ENCODE measurements at places on chromosomes 11 and 22.

GRCh38 chr22:31743871-31744270, 6.1 kb downstream of the PRR14L start:
- no peak for ATAC-seq

DNA sequence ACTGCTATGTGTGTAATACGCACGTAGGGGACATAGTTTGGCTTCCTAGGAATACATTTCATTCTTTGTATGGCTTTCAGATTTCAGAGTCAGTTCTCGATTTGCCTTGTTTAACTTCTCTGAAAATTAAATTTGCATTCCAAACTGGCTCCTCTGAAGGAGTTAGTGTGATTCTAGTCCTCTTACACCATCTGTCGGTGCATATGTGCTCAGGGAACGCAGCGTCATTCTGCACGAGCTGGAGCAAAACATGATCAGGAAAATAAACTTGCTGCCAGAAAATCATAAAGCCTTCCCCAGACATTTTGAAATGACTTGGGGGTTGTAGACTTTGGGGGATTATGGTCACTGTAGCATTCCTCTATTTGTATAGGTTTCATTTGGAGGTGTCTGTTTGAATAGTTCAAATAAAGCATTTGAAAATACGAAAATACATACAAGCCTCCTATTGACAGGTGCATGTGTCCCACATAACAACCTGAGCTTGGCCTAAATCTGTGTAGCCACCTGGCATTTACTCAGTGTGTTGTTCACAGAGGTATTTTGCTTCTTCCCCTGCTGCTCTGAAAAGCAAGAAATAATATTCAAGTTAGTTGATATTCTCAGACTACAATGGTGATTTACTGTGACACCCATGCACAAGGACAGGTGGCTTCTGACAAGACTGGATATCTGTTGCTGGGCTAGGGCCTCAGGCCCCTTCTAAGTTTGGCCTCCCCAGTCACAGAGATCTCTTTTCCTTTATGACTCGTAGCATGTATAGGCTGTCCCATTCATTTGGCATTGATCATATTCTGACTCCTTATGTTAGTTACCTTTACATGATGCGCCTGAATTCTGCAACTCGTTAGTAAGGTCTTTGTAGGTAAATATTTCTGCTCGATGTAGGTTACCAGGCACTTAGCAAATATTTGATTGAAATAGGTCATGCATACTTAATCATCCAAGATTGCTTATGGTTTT, 81.6 kb upstream of the SORL1-AS1 start:
- no peak for ATAC-seq

DNA sequence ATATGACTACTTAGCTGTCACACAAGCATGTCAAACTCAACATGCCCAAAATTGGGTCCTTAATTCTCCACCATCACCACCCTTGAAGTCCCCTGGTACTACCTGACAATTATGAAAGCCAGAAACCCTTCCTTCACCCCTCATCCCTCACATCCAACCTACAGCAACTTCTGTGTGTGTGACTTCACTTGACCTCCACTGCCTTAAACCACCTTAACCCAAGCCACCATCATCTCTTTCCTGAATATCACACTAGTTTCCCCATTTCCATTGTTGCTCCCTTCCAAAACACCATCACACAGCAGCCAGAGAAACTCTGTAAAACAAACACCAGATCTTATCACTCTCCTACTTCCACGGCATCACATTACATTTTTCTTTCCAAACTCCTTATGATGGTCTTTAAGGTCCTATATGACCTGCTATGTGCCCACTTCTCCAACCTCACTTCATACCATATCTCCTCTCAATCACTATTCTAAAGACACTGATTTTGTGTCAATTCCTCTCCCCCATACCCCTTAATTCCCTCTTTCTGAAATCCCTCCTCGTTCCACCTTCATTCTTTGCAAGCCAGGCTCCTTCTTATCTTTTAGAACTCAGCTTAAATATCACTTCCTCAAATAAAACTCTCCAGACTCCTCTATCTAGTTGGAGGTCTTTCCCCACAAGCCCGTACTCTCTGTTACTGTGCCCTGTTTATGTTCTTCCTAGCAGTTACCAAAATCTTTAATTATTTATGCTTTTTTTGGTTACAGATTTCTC, 124.9 kb downstream of the RBFOX2 start:
- ATAC-seq: no peak

GRCh38 chr11:60923326-60923725, 934 bp upstream of the TMEM132A start:
- no peak for ATAC-seq

DNA sequence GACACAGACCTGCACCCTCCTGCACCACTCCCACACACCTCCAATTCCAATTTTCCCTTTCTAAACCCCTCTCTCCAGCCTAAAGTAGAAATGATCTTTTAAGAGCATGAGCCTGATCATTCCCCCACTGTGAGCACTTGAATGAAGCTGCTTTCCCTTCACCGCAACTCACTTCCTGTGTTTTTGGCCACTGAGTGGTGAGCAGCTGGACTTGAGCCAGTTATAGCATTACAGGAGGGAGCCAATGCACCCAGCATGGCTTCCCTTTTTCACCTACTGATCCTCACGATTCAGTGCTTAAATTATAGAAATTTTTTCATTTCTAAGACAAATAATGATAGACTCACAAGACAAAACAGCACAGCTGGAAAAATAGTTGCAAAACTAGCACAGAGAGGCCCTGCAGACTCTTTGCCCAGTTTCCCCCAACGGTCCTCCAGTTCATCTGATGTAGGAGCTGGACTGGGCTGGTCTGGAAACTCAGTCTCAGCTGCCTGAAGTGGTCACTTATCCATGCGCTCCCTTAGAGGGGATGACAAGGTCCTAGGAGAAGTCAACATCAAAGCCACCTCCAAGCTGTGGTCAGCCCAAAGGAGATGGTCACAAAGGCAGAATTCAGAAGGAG, 9.7 kb upstream of the APOL4 start:
- no peak for ATAC-seq

- no peak for ATAC-seq
Observed at GRCh38 chr11:34640050-34640923, 19.4 kb downstream of the EHF start.

DNA sequence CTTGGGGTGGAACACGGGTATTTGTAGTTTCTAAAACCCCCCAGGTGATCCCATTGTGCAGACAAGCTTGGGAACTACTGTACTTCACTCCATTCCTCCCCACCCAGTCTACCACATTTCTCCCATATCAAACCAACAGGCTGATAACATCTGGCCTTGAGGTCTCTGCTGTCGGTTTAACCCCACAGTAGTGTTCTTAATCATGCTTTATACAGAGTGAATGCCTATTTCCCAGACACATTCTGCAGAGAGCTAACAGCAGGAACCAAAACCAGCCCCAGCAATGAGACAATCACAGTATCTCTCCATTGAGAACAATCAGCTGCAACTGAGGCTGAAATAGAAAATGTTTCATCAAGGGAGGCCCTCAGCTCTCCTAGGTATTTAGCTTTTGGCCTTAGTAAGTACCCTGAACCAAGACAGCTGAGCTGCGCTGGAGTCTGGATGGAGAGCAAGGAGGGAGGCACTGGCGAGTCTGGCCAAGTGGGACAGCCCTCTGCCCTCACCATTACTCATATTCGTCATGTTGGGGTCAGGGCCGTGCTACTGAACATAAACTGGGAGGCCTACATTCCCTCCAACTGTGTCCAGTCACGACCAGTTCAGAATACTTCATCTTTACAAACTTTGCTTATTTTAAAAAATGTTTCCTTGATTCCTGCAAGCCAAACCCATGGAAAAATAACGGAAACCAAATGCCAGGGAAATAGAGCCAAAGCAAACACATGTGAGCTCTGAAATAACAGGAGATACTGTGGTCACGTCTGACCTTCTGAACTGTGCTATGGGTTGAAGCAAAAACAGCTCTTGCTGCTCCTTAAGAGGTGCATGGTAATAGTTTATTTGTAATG, 81.0 kb downstream of the CCDC34 start:
- peak; percentile 18 for ATAC-seq

- ATAC-seq: no peak
Observed at GRCh38 chr11:612201-612960, 3.4 kb downstream of the IRF7 start.

DNA sequence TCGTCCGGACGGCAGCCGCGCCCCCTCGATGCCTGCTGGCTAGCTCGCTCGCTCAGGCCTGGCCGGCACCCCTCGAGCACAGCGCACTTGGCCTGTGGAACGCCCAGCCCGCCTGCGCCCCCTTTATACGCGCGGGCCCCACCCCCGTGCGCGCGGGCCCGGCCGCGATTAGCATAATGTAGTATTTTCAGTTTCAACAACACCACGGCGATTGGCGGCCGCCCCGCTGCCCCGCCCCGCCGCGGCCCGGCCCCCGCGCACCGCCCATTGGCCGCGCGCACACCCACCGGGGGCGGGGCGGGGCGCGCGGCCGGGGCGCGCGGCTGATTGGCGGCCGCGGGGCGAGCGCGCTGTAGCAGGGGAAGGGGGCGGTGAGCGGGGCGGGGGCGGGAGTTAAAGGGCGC, at the start of gene CDKN1C:
TSS of gene CDKN1C (minus strand) at position 98 of the 404 bp plus-strand sequence. CDS start 319 bp downstream, outside the sequence.
- peak; percentile 89 for ATAC-seq

DNA sequence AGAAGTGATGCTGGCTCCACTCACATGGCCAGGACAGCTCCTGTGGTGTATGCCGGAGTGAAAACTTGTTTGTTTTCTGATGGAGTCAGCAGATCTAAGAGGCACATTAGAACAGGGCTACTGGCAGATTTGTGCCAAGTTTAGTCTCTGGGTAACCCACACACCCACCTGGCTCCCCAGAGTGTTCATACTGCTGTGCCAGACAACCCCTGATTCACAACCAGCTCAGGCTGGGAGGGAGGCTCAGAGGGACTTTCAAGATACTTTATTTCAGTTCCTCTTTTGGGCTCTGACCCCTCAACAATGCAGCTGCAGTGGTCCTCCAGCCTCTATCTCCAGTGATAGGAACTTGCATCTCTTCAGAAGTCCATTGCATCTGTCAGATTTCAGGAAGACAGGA, 8.5 kb downstream of the NTM start:
- ATAC-seq: peak; percentile 69

DNA sequence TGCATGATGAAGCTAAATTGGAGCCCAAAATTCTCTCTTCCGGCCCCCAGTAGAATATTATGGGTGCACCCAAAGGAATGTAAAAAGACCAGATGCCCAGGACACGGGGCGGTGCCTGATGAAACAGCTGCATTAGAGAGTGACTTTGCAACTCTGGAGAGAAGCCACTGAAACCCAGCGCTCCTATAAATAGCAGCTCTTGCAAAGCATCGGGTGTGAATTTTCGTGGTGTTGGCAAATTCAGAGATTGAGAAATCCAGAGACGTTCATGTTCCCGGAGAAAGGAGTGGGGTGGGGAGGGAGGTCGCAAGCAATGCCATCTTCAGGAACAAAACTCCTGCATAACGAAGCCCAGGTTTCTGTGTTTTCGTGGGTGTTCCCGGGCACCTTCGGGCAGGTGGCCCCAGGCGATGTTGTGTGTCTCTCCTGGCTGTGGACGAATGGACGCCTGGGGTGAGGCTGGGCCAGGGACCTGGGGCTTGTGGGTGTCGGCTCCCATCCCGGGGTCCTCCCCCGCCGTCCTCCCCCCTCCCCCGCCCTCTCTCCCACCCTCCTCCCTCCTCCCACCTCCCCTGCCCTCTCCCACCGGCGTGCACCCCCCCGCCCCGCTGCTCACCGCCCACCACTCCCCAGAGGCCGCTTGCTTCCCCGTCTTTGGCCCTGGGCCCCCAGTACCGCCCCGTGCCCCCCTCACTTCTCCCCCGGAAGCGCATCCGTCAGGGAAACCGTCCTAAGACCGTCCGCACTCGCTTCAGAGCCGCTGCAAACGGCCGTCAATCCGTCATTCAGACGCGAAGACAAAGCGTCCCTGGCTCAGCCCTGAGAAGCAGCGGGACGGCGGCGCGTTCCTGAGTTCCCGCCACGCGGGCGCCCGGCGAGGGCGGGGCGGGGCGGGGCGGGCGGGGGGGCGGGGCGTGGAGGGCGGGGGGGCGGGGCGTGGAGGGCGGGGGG, 26.7 kb upstream of the TOLLIP start:
- peak; percentile 54 for ATAC-seq

DNA sequence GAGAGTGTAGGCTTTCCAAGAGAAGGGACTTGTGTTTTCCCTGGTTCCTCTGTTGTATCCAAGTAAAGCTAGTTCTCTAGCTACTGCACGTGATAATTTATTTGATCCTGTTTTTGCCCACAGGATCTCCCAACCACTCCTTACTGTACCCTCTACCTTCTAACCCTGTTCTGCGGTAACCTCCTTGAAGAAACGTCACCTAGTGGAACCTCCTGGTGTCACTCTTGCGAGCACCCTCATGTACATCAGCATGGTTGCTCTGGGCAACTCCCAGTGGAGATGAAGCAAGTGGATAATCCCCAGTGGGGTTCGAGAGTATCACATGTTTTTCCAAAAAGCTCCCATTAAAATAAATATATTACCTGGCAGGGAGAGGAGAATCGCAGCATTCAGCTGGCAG, 108.9 kb upstream of the CLMP start:
- ATAC-seq: no peak

DNA sequence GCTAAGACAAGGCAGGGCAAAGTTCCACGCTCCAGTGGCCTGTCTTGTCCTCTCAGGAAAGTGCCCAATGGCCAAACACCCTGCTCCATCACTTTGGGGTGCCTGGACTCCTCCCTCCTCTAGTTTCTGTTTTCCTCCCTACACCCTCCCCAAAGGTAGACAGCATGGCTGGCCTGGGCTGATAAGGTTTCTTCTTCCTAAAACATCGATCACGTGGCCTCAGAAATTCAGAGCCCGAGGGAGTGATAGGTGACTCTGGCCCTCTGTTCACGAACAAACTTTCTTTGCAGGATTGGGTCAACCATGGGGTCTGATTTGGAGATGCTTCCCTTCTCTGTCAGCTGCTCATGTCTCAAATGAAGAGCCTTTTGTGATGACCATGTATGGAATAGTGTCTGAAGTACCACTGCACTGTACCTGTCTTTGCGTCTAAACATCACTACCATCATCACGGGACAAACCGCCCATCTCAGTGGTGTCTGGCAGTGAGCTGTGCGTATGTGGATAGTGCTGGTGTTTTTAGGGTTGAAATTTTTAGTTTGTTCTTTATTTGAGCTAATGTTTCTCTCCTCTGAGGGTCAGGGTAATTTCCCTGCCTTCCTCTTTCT, 6.1 kb downstream of the MICAL2 start:
- ATAC-seq: no peak

DNA sequence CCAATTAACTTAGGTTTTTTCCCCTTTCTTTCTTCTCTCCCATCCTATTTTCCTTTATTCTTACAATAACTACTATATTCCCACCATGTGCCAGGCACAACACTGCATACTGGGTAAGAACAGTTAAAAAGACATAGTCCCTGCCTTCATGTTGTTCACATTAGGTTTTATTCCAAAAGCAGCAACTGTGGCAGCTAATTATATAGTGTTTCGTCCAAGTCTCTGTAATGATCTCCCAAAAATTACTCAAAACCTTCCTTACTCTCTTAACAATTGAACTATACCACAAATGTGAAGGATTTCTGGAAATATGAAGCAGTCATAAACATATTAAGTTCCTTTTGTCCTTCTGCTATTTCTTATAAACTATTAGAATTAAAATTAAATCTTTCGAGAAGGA, 184.1 kb upstream of the C11orf58 start:
- ATAC-seq: no peak

DNA sequence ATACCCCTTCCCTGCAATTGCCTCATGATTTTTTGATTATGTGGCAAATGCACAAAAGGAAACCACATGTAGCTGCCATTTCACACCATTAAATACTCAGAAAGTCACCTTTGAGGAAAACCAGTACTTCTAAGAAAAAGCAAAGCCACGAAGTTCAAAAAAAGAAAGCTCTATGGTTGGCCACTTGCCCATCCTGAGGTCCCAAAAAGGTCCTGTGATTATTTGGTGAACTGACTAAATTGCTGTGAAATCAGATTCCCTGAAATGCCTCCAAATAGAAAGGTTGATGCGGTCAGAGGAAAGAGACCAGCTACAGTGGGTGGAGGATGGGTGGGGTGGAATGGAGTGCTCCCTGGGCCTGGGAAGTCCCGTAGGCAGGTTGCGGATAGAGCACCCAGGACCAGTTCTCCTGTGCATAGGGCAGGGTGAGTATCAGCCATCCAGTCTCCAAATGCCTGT, 26.9 kb downstream of the MRPL16 start:
- no peak for ATAC-seq
